ENCODE measurements at places on chromosomes 11 and 22.

GRCh38 chr11:34727228-34727737, 106.4 kb downstream of the EHF start:
- DNase-seq: no peak

DNA sequence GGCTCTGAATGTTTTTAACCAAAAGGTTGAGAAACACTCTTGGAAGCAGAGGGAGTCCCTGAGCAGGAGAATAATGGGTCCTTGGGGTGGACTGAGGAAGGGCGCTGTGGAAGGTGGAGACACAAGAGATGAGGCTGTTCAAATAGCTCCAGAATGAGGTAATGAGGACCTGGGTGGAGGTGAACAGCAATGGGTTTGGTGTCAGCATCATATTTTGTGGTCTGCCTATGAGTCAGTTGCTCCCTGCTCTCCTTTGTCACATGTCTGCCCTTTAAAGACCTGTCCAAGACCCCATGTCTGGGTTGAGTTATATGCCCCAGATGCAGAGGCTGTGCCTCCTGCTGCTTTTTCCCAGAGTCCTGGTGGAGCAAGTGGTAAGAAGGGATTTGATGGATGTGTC, 113.6 kb downstream of the BARX2 start:
- no peak for DNase-seq

GRCh38 chr11:117649296-117650055, 147.5 kb downstream of the DSCAML1 start:
- no peak for DNase-seq

DNA sequence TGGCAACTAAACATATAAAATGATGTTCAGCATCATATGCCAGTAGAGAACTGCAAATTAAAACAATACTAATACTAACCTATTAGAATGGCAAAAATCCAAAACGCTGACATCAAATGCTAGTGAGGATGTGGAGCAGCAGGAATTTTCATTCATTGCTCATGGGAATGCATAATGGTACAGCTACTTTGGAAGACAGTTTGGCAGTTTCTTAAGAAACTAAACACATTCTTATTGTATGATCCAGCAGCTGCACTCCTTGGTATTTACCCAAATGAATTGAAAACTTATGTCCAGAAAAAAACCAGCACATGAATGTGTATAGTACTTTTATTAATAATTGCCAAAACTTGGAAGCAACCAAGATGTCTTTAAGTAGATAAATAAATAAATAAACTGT, 258.0 kb downstream of the TENM4 start:
- no peak for DNase-seq
